ENCODE measurements at places on chromosomes 16 and 17.
A peak's percentile ranks its signal among the peaks of the same experiment; 100 is the strongest.

DNA sequence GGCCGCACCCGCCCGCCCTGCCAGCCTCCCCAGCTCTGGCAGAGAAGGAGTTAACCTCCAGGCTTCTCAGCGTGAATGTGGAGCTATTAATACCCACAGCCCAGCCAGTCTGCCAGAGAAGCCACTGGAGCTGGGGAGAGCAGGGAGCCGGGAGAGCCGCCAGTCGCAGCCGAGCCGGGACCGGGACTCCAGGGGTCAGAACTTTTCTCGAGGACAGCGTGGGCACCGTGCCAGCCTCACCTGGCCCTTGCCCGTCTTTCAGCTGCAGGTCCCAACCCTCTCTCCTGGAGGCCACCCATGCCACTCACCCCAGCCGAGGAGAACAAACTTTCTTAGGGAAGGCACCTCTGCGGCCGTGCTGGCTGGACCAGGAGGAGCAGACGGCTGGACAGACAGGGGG, 33.8 kb upstream of the SBK1 start:
- peak; percentile 26 for DNase-seq

- peak; percentile 91 for DNase-seq
Observed at GRCh38 chr16:71360378-71360777, 1.9 kb downstream of the CALB2 start.

- DNase-seq = no peak
Observed at GRCh38 chr16:75317101-75317522, 65.7 kb upstream of the BCAR1 start.

- DNase-seq = no peak
Observed at GRCh38 chr16:14667347-14668266, 26.5 kb downstream of the PLA2G10 start.

Data from iris pigment epithelial cell (primary cell).